ENCODE measurements at places on chromosomes 7 and 10.

GRCh38 chr10:51233337-51234100, 159.2 kb downstream of the PRKG1 start:
- no peak for DNase-seq

GRCh38 chr7:132380059-132380458, 196.2 kb downstream of the PLXNA4 start:
- no peak for DNase-seq

DNA sequence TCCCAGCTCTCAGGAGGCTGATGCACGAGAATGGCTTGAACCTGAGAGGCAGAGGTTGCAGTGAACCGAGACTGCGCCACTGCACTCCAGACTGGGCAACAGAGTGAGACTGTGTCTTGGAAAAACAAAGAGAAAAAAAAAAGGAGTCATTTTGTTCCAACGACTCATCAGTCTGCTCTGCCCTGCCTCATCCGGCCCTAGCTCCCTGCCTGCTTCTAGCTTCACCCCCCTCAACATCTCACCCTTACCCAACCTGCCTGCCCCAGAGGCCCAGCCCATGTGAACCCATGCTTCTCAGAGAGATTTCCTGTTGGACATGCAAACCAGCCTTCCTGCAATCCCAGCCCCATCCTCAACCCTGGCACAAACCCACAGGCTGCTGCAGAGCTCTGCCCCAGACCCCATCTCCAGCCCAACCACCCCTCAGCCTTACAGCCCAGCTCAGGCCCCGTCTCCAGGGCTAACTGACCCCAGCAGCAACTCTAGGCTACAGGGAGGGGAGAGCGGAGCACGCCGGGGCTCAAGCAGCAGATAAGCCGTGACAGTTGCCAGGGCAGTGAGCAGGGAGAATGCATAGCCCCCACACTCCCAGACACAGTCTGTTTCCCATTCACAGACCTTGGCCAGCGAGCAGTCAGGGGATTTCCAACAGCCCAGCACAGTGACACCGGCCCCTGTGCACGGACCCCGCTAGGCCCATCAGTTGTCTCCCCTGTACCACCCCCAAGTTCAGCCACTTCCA, 86.0 kb upstream of the KCTD7 start:
- no peak for DNase-seq

- no peak for DNase-seq
Observed at GRCh38 chr10:24722131-24722675, 1.5 kb downstream of the ARHGAP21 start.

DNA sequence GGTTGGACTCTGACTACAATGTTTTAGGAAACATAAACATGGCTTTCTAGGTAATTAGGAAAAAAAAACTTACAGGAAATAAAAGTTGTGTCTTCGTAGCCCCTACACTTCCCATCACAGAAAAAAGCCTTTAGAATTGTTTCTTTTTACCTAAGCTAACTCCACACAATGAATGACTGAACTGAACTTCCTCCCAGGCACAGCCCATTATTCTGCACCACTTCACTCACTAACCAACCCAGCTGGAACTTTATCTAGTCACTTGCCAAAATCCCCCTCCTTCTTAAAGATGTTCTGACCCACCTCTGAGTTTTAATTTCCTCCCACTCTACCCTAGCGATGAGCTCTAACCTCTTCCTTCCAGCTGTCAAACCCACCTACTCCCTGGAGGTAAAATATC, 91.7 kb upstream of the MEOX2 start:
- DNase-seq = no peak

- no peak for DNase-seq
Observed at GRCh38 chr10:113144576-113144975, 194.5 kb downstream of the TCF7L2 start.

- no peak for DNase-seq
Observed at GRCh38 chr10:128095027-128095752, 31.0 kb downstream of the MKI67 start.

DNA sequence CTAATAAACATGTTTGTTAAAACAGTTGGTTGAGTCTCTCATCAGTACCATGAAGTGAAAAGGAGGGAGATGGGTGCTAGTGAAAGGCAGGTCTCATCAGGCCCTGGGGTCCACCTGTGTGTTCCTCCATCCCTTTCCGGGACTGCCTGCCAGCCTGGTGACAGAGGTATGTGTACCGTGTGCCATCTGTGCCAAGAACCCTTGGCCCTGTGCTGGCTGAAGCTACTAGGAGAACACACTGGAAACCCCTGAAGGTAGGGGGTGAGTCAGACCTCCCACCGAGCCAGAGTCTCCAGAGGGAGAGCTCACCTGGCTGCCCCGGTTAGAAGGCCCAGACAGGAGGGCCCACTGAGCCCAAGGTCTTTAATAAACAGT, 2.3 kb downstream of the DDIT4 start:
- DNase-seq = no peak

GRCh38 chr10:124248056-124249045, 155.0 kb upstream of the CHST15 start:
- DNase-seq = no peak

DNA sequence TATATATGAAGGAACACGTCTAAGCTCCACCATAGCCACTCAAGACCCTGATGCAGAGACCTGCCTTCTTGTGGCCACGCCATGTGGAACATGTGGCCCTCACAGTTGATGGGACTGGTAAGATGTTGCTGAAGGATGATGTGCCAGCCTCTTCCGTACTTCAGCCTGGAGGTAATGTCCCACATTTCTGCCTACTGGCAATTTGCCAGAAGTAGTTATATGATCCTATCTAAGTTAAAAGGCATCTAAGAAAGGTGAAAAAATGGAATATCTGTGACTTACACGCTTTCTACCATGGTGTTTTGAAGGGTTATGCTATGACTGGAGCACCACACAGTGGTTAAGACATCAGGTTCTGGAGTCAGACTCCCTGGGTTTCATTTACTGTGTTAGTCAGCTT, 948.7 kb upstream of the GHITM start:
- DNase-seq = no peak

- no peak for DNase-seq
Observed at GRCh38 chr10:62072901-62073300, 171.4 kb downstream of the ARID5B start.

DNA sequence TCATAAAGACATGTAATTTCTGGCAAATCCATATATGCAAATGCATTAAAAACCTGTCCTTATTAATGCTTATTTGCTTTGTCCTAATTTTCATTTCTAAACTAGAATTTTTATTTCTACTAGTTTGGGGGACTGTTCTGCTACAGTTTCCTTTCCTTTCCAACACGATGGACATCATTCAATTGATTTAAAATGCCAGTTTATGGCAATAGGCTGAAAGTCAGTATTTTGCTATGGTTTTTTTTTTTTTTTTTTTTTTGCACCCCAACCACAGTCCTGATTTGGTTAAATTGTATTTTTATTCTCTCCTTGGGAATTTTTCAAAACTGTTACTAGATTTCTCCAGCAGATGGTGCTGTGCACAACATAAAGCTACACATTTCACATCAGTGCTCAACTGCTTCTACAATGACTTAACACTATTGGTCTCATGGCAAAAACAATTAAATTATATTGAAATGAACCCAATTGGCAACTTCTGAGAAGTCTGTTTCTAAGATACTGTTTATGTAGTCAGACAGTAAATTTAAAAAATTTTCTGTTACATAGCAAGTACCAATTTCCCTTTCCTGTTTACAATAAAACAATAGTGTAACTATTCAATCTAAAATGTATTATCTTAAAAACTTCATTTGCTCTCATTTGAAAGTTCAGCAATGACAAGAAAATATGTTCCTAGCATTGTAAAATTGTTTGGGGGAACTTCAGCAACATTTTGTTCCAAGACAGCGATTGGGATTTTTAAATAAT, 193.8 kb upstream of the CCDC6 start:
- DNase-seq = peak; percentile 10

- DNase-seq = peak; percentile 30
Observed at GRCh38 chr10:72328045-72328828, 26.5 kb downstream of the DNAJB12 start.

DNA sequence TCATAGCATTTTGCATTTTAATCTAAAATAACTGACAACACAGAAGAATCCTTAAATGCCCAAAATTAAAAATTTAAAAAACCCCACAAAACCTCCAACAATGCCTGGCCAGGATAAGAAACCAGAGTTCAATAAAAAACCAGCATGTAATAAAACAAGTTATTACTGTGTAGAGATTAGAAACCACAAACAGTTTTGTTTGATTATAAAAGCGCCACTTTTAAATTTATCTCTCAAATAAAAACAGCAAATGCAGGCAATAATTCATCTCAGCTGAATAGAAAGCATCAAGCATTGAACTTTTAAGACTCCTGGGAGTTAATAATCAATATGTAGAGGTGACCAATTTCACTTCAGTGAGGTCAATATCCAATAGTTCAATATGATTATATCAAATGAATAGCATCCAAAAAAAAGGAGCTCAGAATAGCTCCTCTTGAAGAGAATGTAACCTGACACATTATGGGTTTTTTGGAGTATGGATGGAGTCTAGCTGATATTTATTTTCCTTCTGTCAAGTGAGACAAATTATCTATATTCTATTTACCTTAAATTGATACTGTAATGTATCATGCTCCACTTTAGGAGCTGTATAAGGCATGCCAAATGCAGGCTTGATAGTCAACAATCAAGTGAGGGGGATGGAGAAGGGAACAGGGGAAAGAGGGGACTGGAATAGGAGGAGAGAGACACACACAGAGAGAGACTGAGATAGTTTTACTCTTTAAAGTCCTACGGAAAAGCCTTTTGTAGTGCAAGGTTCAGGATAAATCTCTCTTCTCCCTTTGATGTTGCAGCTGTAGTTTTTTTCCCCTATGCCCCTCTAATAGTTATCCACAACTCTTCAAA, 130.9 kb downstream of the RSU1 start:
- DNase-seq = no peak

DNA sequence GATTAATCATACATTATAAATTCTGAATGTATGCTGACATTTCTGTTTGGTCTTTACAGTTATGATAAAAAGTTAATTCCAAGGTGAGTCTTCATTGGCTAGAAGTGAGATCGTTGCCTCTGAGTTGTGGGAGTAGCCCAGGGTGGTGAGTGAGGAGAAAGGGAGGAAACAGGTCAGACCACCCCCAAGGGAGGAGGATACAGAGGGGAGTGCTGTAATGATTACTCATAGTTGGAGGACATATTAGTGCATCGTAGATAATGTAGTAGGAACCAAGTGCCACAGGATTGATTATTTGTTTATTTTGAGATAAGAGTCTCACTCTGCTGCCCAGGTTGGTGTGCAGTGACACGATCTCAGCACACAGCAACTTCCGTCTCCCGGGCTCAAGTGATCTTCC, 672.2 kb downstream of the INHBA start:
- DNase-seq = no peak

DNA sequence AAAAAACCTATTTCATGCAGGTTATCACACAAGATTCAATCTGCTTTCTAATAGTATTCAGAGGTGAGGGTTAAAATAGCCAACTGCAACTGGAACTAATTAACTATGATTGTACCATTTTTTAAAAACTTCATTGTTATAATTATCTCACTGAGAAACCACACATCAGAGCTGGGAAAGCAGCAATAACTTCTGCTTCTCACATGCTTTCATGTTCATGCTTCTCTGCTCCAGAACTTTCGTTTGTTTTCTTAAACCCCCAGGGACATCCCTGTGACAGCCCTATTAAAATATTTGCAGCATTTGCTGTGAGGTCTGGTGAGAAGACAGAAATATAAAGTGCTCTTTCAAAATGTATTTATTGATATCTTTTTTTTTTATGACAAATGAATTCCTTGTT, 389.0 kb upstream of the SORCS1 start:
- no peak for DNase-seq

DNA sequence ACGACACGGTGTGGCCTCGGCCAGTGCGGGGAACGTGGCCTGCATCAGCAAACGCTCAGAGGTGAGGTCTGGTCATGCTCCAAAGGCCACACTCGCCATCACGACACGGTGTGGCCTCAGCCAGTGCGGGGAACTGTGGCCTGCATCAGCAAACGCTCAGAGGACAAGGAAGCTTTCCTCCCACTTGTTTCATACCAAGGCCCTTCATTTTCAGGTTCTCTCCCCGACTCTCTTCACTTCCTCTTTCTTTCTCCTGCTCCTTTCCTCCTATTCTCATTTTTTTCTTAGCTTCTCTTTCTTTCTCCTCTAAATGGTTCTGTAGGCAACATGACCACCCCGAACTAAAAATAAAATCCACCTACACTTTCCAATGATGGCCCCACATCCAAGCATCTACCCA, 384.4 kb upstream of the SHH start:
- no peak for DNase-seq

- no peak for DNase-seq
Observed at GRCh38 chr7:919114-919442, 35.4 kb downstream of the ADAP1 start.

Measured in amniotic stem cell (primary cell).